Fibroblast of gingiva (primary cell): ENCODE measurements at places on chromosomes 6 and 20.

DNA sequence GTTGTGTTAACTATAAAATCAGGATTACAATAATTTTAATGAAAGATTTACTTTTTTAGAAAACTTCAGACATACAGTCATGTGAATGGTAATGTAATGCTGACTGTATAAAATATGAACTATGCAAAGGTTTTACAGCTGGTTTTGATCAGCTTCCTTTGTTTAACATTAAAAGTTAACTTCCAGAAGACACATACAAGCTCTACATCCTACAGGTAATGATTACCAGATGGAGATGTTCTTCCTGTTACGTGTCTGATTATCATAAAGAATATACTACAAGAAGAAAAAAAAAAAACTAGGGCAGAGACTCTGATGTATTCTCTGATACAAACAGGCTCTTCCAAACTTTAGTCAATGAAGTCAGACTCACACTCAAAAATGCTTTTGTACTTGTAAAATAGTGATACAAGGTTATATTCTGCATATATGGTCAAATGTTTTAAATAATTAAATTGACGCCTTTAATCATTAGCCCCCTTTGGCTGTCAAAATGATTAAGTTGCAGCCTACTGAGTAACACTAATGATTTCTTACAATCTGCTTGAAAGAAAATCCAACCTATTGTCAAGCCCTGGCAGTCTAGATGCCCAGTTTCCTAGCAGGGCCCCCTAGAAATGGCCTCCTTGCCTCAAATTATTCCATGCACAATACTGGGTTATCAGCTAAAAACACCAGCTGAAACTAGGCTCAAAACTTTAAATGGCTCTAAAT is 251.8 kb upstream of the RUNX2 start:
- DNase-seq: peak; percentile 69

DNA sequence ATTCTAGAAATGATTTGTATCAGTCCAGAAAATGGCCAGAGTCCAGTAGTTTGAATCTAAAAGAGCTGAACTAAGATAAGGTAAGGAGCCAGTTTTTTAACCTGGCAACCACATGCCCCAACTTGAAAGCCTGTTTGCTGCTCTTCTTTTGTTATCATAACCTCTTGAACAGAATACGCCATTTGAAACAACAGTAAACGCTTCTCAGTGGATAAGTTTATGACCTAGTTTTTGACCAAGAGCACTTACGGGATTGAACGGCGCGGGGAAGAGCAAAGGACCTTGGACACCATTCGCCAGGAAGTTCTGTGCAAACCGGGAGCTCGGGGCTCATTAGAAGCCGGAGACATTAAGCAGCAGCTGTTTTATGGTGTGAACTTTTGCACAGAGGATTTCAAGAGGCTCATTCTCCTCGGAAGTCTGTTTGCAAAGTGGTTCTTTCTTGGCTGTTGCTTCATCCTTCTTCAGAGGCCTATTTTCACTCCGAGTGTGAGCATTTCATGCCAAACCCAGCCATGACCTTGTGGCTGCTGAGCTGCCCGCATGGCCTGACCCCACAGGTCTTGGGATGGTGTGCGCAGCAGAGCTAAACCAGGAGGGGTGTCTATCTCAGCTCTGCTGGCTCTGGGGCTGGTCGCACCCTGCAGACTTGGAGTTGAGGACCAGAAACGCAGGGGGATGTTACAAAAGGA is 215.1 kb downstream of the SOX4 start:
- no peak for DNase-seq

- no peak for DNase-seq
Measured at GRCh38 chr6:29602564-29603361, 17.8 kb downstream of the OR2H2 start.

DNA sequence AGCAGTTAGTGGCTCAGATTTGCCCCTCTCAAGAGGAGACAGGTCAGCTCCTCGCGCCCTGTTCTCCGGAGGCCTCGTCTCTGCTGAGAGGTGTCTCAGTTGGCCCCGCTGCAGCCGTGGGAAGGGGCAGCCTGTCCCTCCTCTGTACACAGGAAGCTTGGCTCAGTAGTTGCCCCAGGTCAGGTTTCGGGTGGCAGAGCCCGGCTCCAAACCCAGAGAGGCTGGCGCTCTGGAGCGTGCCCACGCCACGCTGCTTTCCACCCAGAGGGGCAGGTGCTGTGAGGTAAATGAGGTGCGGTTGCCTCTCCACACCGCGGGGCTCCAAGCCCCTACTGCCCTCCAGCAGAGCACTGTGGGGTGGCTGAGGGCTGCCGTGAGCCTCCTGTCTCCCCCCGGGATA is 16.0 kb downstream of the DYNLT1 start:
- DNase-seq: no peak

GRCh38 chr6:41097467-41098090 is 24.8 kb downstream of the NFYA start:
- DNase-seq: peak; percentile 13

DNA sequence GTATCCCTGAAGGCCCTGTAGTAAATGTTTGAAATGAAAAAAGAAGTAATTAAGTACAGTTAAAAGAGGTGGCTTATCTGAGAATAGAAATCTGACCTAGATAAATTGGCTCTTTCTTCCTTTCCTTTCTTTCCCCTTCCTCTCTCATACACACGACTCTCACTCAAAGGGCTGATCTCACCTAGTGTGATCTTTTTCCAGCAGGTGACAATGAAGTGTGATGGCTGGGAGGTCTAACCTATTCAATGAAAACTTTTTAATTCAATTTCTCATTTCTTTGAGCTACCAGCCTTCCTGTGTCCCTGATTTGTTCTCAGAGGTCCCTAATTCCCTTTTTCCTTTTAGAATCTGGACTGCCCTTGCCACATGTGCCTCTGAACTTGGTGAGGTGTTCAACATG is 118.0 kb upstream of the RIMS1 start:
- DNase-seq: no peak

DNA sequence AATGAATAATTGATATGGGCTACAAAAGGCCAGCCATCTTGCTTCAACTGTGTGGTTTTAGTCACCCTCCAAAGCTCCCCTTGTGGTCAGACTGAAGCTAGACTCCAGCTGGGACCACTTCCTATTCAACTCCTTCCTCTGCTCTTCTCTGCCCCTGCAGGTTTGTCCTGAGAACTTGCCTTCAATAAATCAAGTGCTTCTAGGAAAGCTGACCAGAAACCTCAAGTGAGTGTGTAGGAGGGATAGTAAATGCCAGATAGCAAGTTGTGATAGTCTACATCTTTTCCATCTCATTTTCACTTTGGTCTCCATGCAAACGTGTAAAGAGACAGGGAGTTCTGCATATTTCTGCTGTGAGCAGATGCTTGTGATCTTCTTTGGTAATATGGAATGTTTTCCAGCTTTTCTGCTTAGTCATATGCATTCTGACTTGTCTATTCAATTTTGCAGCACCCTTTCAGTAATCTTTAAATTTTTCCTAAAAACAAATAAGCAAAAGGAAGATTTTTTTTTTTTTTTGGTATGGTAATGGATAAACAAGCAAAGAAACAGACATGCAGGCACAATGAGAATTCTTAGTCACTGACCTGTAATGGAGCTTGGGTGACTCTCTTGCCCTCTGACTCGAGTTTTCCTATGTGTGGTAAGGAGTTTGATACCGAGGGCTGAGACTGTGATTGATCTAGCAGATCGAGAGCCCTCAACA is 201.3 kb upstream of the BTBD3 start:
- DNase-seq: peak; percentile 68

DNA sequence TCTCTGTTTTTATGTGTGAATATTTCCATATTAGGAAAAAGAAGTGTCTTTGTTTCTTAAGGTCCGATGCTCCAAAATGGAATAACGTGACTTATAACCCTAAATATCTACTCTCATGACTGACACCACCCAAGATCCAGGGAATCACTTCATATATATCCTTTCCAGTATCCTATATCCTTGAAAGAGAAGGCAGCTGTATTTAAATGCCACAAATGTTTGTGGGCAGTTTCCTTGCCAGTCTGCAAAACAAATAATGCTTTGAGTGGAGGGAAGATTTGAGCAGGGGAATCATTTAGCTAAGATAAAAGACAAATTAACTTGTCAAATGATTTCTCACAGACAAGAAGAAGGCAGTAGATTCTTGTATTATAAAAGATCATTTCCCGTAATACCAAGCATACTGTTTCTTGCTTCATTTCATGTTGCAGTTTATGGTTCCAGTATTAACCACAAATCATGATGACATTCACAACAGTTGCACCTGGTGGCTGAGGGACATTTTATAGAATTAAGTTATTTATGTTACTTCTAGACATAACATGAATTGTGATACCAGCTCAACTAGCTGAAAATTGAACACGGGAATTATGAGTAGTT is 30.0 kb upstream of the FABP7 start:
- peak; percentile 6 for DNase-seq
